ENCODE measurements at places on chromosomes 2 and 18. TPM values are rescaled to one million over a fixed set of nuclear protein-coding genes. Genes with fewer than 3 reads are reported as not detected.

PLEKHH2 gene
- total RNA-seq, result 0.51 TPM

SH2D6 gene
- total RNA-seq, result 0.34 TPM

SPDYA gene
- 0.86 TPM for total RNA-seq

TEKT4 gene
- total RNA-seq, result not detected

PSMD14 gene
- 347 TPM for total RNA-seq

PAIP2B gene
- total RNA-seq, result 2.5 TPM

IGFBP2 gene
- total RNA-seq, result 17.2 TPM

CAPN14 gene
- total RNA-seq, result 0.11 TPM

PLEK gene
- not detected for total RNA-seq

CHST9 gene
- total RNA-seq, result 0.06 TPM

CAPG gene
- 123 TPM for total RNA-seq
